ENCODE measurements at places on chromosomes 3 and 15.

- H3K36me3 ChIP-seq, result no peaks in the 10 kb centered on the region
- peaks cover 57% of the 10 kb centered on the region for H3K4me1 ChIP-seq
- DNase-seq, result peak; percentile 99
- no peaks in the 10 kb centered on the region for H3K27me3 ChIP-seq
- H3K4me3 ChIP-seq, result 0 out of 2 replicates have a peak overlapping the region, but pooled peaks have one; percentile 23
Observed at GRCh38 chr3:45551214-45552010, 43.1 kb upstream of the LIMD1 start.

- DNase-seq, result peak; percentile 57
- no peak overlapping the region for H3K4me3 ChIP-seq
- no peaks in the 10 kb centered on the region for H3K27me3 ChIP-seq
- no peaks in the 10 kb centered on the region for H3K36me3 ChIP-seq
- peaks cover 6% of the 10 kb centered on the region for H3K4me1 ChIP-seq
- no peak overlapping the region for H3K27ac ChIP-seq
Observed at GRCh38 chr3:128367761-128368160, 98.9 kb downstream of the DNAJB8 start.

DNA sequence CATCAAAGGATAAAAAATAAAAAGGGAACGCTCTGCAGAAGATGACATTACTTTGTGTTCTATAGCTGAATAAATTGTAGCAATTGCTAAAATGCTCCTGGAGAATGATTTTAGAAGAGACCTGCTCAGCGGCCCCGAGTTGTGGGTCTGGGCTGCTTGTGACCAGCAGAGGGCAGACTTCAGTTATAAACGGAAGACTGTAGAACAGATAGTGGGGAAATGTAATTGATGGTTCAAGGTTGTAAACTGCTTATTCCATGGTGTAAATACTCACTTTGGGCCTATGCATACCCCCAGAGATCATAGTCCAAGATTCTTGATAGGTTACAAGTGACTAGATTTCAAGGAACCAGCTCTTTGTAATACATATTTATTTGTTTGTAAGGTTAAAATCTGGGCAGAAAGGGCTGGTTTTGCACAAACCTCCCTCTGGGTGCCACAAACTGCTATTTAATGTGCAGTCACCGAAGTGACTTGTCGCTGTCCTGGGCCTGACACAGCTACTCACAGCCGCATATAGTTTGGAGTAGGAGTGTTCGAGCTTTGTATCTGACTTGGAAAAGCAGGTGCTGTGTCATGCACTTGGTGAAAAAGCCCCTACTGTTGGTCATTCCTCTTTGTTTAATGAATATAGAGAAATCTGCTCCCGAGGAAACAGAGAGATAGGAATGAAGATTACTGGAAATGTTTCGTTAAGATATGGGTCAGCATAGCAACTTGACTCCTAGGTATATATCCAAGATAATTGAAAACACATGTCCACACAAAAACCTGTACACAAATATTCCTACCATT lies 34.7 kb upstream of the NDUFB4 start:
- DNase-seq, result peak; percentile 84
- no peaks in the 10 kb centered on the region for H3K36me3 ChIP-seq
- H3K4me3 ChIP-seq, result no peak overlapping the region
- H3K27ac ChIP-seq, result peak overlapping the region; percentile 6
- H3K4me1 ChIP-seq, result peaks cover 21% of the 10 kb centered on the region

DNA sequence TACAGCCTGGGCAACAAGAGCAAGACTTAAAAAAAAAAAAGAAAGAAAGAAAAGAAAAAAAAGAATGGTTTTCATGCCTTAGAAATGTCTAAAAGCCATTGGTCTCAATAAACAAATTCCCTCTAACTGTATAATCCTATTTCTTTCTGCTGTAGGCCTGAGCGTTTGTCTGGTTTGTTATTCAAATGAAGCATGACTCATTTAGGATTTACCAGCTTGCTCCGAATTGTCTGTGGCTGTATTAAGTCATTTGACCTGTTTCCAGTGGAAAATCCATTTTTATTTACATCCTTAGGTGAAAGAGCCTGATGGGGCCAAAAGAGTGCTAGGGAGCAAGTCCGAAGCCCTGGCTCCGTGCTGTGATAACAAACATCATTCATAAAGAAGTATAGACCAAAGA lies 73.8 kb downstream of the BDH1 start:
- H3K27me3 ChIP-seq, result no peaks in the 10 kb centered on the region
- peaks cover 12% of the 10 kb centered on the region for H3K4me1 ChIP-seq
- no peak overlapping the region for H3K27ac ChIP-seq
- no peaks in the 10 kb centered on the region for H3K36me3 ChIP-seq

DNA sequence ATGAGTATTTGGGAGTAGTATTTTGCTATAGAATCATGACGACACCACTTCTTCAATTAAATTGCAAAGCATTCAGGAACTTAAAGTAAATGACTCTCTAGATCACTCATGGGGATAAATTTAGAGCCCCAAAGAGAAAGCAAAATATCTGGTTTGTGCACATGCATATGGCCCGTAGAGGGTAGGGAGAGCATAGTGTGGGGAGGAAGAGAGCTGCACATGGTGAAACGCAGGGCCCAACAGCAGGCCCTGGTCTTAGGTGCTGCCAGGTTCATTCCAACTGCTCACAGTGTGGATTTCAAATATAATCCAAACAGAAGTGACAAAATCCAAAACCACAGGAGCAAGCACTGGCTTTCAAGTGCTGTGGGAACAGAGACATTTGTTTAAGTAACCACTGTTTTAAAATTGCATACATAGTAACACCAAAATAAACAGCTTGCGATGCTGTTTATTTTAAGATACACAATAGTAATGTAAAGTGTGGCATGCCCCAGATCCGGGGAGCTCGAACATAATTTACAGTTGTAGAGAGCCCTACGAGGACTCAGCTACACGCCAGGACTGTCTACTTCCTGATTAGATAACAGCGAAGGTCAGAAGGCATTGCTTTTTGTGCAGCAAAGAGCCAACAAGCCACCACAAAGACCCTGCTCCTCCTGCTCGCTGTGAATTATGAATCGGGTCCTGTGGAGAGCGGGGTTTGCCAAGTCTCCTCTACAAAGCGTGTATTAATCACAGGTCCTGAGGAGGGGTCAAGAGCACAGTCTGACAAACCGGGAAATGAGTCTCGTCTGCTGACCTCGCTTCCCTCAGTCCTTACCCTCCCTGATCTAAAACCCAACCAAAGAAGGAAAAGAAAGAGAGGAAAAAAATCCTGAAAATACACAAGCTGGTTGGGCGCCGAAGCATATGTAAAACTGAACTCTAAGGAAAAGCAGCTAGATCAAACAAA lies 80.6 kb downstream of the MEIS2 start:
- no peak for DNase-seq
- H3K27ac ChIP-seq, result no peak overlapping the region
- H3K36me3 ChIP-seq, result peaks cover 19% of the 10 kb centered on the region
- H3K4me1 ChIP-seq, result peaks cover 24% of the 10 kb centered on the region
- H3K4me3 ChIP-seq, result no peak overlapping the region

DNA sequence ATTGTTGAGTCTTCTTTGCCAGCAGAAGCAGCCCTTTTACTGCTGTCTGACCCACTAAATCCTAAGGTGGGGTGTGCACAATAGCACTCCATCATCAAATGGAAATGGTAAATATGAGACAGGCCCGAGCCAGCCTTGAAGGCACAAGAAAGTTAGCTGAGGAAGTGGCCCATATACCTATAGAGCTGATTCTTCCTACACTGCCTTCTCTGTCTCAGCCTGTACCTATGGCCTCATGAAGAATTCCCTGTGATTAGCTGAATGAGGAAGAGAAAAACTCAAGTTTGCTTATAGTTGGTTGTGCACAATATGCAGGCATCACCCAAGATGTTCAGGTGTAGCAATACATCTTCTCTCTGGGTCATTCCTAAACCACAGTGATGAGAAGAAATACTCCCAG lies 31.7 kb upstream of the XCR1 start:
- no peak overlapping the region for H3K27ac ChIP-seq

GRCh38 chr3:194380326-194380725 lies 10.8 kb upstream of the LRRC15 start:
- H3K27me3 ChIP-seq, result no peaks in the 10 kb centered on the region
- DNase-seq, result no peak
- no peaks in the 10 kb centered on the region for H3K4me1 ChIP-seq
- no peak overlapping the region for H3K27ac ChIP-seq
- H3K36me3 ChIP-seq, result no peaks in the 10 kb centered on the region

DNA sequence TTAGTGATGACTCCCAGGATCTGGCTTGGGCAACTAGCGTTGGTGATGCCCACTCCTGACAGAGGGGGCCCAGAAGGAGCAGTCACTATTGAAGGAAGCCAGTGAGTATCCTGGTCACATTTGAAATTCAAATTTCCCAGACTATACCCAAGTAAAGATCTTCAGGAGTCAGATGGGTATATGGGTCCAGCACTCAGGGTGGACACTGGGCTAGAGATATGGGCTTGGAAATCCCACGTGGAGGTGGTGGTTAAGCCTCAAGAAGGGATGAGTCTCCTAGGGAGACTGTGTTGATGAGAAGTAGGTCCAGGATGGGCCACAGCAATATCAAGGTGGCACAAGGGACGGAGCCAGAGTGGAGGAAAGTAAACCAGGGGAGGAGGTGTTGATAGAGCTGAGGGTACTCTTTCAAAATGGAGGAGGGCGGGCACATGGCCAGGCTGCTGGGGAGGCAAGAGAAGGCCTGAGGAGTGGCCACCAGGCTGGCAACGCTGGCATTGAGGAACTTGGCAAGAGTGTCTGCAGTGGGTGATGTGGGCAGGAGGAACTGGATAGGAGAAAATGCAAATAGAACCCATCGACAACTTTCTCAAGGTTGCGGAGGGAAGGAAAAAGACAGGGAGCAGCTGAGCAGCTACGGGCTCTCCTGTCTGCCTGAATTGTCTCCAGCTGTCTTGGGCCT lies 3.7 kb upstream of the SLCO2A1 start:
- no peak for DNase-seq
- H3K27me3 ChIP-seq, result no peaks in the 10 kb centered on the region
- peaks cover 4% of the 10 kb centered on the region for H3K4me1 ChIP-seq
- H3K27ac ChIP-seq, result no peak overlapping the region
- no peak overlapping the region for H3K4me3 ChIP-seq

DNA sequence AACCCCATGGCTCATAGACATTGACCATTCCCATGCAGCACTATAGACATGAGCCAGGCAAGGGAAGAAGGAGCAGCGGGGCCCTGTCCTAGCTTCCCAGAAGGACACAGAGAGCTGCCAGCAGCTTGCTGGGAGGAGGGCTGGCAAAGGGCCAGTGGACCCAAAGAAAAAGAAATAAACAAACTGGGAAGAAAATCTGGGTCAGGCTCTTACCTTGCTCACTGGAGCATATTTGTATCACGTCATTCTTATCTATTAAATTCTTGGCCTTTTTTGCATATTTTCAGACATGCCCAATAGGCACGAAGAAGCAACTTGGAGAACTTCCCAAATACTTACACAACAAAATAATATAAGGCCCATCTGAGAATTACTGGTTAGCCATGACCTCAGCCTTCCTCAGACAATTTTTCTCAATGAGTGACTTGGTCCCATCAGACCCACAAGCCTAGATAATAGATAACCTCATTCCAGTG lies 28.4 kb downstream of the RASGRP1 start:
- H3K27me3 ChIP-seq, result no peaks in the 10 kb centered on the region
- H3K36me3 ChIP-seq, result no peaks in the 10 kb centered on the region
- H3K4me1 ChIP-seq, result peaks cover 54% of the 10 kb centered on the region
- H3K4me3 ChIP-seq, result no peak overlapping the region

GRCh38 chr3:118932822-118933558 lies 101.7 kb downstream of the IGSF11 start:
- DNase-seq, result peak; percentile 10
- no peaks in the 10 kb centered on the region for H3K4me1 ChIP-seq
- H3K27me3 ChIP-seq, result no peaks in the 10 kb centered on the region

DNA sequence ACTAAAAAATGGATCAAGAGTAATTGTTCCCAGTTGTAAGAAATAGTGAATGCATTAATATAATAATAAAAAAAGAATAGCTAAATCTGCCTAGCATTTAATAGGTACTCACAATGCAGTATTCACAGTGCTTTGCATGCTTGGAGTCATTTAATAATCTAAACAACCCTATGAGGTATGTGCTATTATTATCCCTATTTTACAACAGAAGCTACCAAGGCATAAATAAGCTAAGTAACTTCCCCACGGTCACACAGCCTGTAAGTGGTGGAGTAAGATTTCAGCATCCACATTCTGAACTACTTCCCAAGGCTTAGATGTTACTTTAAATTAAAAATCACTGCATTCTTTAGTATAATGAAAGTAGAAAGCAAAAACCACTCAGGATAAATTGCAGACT lies 102.9 kb downstream of the PLCH1 start:
- 0 out of 2 replicates have a peak, but pooled peaks cover 3% of the 10 kb centered on the region for H3K4me1 ChIP-seq
- no peaks in the 10 kb centered on the region for H3K27me3 ChIP-seq
- no peaks in the 10 kb centered on the region for H3K36me3 ChIP-seq
- no peak for DNase-seq
- no peak overlapping the region for H3K27ac ChIP-seq
- no peak overlapping the region for H3K4me3 ChIP-seq

DNA sequence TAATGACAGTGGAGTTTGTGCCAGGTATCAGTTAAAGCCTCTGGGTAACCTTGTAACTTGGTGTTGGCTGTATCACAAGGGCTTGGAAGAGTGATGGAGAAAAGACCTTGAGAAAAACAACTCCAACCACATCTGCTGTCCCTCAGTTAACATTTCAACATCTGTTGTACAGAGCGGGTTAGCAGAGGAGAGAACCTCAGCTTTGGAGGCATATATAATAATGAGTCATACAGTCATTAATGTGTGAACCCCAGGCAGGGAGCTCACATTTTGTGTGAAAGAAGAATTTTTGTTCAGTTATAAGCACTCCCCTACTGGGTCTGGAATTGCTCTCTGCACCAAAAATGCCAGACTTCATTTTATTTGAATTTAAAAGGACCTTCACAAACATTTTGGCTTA lies 439.5 kb downstream of the PDCD6IP start:
- no peaks in the 10 kb centered on the region for H3K36me3 ChIP-seq
- H3K27ac ChIP-seq, result no peak overlapping the region
- no peaks in the 10 kb centered on the region for H3K4me1 ChIP-seq
- no peak overlapping the region for H3K4me3 ChIP-seq

- no peaks in the 10 kb centered on the region for H3K36me3 ChIP-seq
- DNase-seq, result peak; percentile 89
- H3K27me3 ChIP-seq, result no peaks in the 10 kb centered on the region
- peaks cover 29% of the 10 kb centered on the region for H3K4me1 ChIP-seq
- H3K4me3 ChIP-seq, result no peak overlapping the region
Observed at GRCh38 chr3:135895106-135895733, 70.3 kb upstream of the PPP2R3A start.

DNA sequence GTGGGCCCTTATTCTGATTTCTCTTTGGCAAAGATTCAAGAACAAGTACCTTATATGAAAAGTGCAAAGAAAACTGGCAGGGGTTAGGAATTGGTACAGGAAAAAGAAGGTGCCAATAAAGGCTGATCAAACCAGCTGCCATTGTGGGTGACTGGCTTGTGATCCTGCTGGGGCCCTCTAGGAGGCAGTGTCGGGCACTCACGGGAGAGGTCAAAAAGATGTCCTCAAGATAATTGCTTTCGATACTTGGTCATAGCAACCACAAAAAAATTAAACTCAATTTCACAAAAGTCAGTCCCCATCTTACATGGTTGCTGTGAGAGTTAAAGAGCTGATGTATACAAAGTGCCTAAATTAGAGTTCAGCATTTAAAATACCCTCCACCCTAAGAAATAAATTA lies 31.0 kb upstream of the CAV3 start:
- DNase-seq, result no peak
- H3K36me3 ChIP-seq, result no peaks in the 10 kb centered on the region
- H3K27me3 ChIP-seq, result no peaks in the 10 kb centered on the region
- H3K4me3 ChIP-seq, result no peak overlapping the region
- no peak overlapping the region for H3K27ac ChIP-seq
